Glomerular endothelial cell (primary cell): ENCODE measurements at places on chromosomes 7 and 10.

DNA sequence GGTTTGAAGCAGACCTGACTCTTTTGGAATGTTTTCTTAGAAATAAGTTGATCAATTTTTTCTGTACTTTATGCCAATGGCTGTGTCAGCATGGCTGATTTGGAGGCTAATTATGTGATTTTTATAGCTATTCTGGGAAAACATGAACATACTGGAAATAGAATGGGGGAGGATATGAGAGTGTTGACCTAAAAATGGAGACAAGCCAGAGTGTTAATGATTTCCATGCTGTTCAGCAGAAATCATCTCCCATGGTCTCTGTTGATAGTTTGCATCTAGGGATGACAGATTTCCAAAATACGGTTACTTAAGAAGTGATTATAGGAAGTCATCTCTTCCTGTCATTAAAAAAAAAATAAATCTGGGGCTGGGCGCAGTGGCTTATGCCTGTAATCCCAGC lies 32.7 kb upstream of the DMTF1 start:
- DNase-seq = no peak

DNA sequence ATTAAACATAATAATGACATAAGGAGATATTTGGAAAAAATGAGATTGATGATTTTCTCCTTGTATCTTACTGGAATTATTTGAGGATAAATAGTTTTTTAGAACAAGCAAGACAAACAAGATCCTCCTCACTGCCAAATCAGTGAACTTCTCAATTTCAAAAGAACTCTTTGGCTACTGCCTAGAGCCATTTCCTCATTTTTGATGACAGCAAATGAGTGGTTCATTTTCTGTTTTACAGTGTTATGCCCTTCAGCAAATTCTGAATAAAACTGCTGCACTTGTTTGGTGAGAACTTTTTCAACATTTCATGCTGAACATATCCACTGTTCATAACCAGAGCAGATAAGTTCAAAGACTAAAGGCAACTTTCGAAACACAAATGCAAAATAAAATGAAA lies 42.5 kb upstream of the AHR start:
- DNase-seq = no peak

DNA sequence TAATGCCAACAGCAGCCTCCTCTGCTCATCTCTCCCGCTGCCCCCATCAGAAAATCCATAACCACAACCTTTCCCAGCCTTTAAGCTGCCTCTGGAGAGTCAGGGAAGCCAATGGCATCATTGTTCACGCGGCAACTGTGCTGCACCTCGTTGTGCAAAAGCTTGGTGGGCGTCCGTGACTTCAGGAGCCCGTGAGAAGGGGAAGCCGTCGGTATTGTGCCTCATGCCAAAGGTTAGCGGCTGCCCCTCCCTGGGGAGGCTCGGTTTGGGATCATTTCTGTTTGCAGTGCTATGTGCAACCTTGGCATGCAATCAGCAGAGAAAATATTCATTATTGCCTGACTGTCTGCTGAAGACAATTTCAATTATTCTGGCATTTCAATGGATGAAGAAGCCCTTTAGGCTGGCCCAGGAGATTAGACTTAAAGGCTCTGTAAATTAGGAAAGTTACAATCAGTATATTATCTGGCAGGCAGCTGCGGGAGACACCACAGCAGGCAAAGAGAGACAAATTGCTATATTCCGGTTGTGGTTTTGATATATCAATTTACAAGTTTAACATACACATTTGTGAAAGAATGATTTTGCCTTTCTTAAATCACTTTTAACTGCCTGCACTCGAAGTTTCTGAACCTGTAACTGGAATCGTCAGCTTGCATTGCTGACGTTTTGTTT lies 244.5 kb downstream of the GATA3 start:
- no peak for DNase-seq

- DNase-seq = no peak
These were observed 39.5 kb downstream of the TSPAN14 start for GRCh38 chr10:80493522-80494051.

GRCh38 chr7:144529269-144529926 lies 125.9 kb upstream of the NOBOX start:
- no peak for DNase-seq

GRCh38 chr7:41977151-41977651 lies 259.8 kb downstream of the GLI3 start:
- DNase-seq = no peak

GRCh38 chr10:128064108-128064969 lies 61.9 kb downstream of the MKI67 start:
- no peak for DNase-seq

DNA sequence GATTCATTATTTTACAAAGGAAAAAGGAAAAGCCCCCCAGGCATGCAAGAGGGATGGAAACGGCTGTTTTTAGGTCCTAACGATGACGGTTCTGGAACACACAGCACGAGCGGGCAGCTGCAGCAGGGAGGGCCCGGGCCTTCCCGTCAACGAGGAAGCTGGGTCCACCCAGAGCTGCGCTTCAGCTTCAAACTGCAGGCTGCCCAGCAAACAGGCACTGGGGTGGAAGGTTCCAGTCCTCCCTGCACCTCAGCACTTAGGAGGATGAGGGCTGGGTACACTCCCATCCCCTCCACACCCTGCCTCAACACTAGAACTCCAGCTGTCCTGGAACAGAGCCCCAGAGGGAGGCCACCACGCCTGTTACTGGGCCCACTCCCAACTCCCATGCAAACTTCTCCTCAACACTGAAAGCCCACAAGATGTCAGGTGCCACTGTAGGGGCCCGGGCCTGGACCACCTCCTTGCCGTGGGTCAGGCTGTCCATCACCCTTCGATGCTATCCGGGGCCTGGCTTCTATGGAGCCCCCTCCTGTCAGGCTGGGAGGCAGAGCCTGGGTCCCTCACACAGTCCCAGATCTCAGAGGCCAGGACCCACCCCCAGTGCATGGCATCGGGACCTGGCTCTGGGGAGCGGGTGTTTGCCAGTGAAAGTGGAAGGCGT lies 33.0 kb downstream of the PAPOLB start:
- no peak for DNase-seq

GRCh38 chr10:71371750-71372166 lies 25.0 kb upstream of the CDH23 start:
- no peak for DNase-seq

GRCh38 chr7:75847707-75848106 lies 31.1 kb upstream of the RHBDD2 start:
- no peak for DNase-seq

- DNase-seq = no peak
These were observed 95.5 kb downstream of the MBL2 start for GRCh38 chr10:52677086-52677485.

DNA sequence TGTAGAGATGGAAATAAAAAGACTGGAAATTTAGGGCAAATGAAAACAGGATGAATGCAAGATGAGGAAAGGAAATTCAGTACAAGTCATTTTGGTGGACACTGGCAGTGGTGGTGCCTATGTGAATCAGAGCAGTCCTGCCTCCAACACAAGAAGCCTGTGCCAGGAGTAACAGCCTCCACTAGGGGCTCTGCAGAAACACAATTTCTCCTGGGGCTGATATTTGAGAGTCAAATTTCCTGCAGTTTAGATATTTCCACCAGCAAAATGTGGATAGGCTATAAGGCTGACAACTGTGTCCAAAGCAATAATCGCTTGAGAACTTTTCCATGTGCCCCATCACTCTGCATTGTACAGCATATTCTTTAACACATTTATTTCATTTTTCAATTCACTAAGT lies 4.7 kb upstream of the PLXDC2 start:
- no peak for DNase-seq

DNA sequence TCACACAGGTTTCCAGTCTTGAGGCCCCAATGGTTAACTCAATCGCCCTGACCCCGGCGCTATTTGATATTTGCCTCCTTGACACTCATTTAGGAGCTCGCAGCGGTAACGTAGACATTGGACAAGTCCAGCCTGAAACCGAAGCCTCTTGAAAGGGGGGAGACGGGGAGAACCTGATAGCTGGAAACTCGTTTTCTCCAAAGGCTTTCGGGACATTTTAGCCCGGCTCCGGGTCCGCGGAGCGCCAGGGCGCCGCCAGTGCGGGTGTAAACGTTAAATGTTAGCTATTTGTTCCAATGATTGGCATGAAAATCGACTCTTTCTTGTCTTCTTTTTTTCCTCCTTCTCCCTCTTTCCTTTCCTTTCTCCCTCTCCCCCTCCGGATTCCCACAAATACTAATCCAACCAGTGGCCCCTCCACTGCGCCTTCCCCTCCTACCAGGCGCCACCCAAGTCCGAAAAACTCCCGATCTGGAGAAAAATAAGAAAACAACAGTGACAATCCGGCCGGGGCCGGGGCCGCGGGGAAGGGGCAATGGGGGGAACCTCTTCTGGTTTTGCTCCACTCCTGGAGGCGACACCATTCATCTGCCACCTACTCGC lies 17.2 kb upstream of the GATA3 start:
- DNase-seq = no peak

DNA sequence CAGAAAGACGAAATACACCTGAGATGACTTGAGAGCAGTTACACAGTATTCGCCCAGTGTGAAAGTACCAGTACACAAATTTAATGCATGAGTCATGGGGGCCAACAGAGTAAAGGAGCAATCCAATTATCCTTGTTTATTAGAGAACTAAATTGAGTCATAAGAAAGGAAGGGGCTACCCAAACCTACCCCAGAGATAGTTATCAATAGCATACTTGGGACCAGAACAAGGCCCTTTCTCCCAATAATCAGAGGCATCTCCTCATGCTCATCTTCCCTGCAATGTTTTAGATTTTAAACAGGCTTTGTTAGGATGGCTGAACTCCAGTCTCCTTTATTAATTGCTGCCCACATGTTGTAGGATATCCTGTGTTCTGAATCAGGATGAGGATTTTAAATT lies 239.7 kb upstream of the LRGUK start:
- no peak for DNase-seq

DNA sequence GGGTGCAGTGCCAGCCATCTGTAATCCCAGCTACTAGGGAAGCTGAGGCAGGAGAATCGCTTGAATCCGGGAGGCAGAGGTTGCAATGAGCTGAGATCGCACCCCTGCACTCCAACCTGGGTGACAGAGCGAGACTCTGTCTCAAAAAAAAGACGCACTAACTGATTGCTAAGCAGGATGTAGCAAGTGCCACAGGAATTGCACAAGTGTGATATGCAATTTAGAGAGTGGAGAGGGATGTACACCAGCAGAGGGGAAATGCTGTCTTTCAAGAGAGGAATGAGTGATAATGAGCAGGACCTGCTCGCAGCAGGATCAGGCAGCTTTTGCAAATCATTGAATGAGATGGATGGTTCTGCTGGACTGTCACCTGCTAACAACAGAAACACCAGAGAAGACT lies 13.3 kb upstream of the SLC16A12 start:
- DNase-seq = no peak

DNA sequence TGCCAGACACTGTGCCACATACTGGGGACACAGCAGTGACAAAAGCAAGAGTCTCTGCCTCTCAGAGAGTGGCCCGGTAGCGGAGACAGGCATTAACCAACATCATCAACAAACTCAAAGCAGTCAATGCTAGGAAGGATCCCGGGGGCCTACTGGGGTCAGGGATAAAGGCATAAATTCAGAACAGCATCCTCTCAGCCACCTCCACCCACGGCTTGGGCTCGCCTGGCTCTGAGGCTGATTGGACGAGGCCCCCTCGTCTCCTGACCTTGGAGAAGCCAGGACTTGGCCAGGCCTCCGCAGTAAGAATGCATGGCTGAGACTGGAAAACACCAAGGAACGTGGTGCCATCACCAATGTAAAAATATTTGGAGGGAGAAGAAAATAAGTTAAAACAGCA lies 102.1 kb downstream of the ARHGAP22 start:
- no peak for DNase-seq

- no peak for DNase-seq
These were observed 326.8 kb upstream of the VSTM2A start for GRCh38 chr7:54215424-54215823.

GRCh38 chr10:51063659-51064535 lies 10.4 kb upstream of the PRKG1 start:
- DNase-seq = peak; percentile 36

DNA sequence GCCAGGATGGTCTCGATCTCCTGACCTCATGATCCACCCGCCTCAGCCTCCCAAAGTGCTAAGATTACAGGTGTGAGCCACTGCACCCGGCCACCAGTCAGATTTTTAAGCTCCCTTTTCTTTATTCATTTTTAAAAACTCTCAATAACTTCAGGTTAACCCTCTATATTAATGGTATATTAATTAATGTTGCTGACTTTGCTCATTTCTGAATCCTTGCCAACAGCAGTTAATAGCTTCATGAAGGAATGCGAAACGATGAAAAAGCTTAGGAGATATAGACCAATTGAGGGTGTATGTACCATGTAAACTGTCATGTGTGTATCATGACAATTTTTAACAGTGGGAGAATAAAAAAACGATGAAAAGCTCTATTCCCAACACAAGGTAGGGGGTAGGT lies 27.5 kb downstream of the PNPLA8 start:
- no peak for DNase-seq

DNA sequence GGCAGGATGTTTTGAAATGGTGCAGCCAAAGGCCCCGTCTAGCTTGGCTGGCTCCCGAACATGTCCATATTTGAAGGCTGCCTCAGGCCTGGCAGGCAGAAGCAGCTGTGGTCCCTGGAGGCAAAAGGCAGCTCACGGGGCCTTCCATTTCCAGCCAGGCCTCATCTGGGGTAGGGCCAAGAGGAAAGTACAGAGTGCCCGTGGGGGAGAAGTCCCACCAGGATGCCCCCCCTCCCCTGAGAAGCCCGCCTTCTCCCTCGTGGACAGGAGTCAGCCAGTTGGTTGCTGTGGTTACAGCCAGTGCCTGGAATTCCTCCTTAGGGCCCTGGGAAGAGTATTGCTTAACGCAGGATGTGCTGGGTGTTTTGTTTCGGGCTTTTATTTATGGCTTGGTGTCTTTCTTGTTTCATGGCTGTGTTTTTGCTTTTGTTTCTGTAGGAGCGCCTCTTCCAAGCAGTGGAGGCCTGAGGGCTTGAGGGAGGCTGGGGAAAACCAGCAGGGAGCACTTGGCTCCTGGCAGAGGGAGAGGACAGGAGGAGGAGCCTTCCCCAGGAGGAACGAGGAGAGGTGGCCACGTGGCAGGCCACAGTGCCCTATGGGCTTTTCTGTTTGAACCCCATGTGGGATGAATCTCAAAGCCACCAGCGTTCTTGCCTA lies 45.4 kb downstream of the CHST3 start:
- DNase-seq = peak; percentile 12

GRCh38 chr10:2927958-2928840 lies 139.1 kb upstream of the PFKP start:
- DNase-seq = peak; percentile 48

GRCh38 chr10:128709686-128710085 lies 583.5 kb upstream of the MKI67 start:
- no peak for DNase-seq

- no peak for DNase-seq
These were observed 230.8 kb downstream of the SKAP2 start for GRCh38 chr7:26633557-26633956.

GRCh38 chr10:69772933-69773704 lies 28.6 kb upstream of the COL13A1 start:
- DNase-seq = no peak

- DNase-seq = no peak
These were observed 25.0 kb downstream of the IFIT3 start for GRCh38 chr10:89352802-89353201.
